ENCODE measurements at places on chromosomes 3 and 15.

DNA sequence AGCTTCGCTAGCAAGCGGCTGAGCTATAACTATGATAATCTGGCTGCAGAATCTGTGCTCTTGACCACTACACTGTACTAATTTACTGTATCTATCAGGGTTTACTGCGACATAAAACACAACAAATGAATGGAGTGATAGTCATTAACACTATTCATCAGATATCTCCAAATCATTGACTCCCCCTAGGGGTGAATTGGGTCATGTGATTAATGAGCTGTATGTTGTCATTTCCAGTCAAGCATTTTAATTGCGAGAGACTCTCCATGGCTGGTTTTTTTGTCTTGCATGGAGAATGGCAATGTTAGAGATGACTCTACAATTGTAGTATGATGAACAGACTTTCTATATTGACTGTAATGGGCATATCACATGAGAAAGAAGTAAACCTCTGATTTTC is 10.5 kb upstream of the TM4SF18 start:
- DNase-seq, result no peak

DNA sequence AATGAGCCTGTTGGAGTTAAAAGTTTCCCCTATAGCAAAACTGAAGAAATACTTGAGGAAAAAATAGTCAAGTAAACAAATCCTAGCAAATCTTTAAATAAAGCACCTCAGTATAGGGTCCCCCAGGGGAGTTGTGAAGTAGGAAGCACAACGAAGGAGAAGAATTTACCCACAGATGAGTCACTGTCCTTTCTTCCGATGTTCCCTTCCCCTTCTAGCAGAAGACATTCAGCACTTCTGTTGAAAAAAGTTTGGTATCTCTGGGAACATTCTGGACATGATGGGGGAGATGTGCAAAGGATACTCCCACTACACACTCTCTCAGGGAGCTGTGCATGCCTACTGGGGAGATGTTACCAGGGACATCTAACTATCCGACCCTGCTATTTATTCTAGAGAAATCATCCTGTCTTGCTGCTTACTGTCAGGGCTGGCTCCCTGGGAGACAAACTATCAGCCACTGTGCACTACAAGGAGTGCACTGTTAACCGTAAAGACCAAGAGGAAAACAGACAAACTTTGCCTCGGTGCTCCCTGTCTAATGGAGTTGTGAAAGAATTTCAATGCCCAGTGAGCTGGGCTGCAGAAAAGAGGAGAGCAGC is 93.8 kb downstream of the RFTN1 start:
- no peak for DNase-seq

- DNase-seq, result no peak
Observed at GRCh38 chr3:50314816-50315215, 7.7 kb downstream of the HYAL2 start.

- no peak for DNase-seq
Observed at GRCh38 chr3:66029443-66029842, 9.3 kb downstream of the MAGI1 start.

GRCh38 chr3:67593761-67594234 is 60.6 kb downstream of the SUCLG2 start:
- no peak for DNase-seq

DNA sequence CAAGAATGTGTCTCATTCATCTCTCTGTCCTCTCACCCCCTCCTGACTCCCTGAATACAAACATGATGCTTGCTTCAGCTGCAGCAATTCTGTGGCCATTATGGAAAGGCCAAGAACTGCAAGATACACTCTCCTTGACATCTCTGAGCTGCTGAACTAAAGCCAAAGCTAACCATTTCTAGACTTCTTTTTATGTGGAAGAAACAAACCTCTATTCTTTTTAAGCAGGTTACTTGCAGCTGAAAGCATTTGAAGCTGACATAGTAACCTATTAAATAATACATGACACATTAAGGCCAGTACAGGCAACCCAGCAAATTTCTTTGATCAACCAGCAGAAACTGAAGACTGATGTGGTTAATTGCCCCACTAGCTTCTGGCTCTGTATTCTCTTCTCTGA is 17.5 kb downstream of the FHIT start:
- DNase-seq, result no peak

Measured in CD4-positive, alpha-beta T cell treated with Interleukin-2 at 100 ng/mL for 4 hours (primary cell).